Stimulated activated CD4-positive, alpha-beta T cell treated with anti-CD3 and anti-CD28 coated beads, Interleukin-4, amount 100 ng/mL, for 24 hours (primary cell): ENCODE measurements at places on chromosomes 16 and 17.
A peak's percentile ranks its signal among the peaks of the same experiment; 100 is the strongest.

DNA sequence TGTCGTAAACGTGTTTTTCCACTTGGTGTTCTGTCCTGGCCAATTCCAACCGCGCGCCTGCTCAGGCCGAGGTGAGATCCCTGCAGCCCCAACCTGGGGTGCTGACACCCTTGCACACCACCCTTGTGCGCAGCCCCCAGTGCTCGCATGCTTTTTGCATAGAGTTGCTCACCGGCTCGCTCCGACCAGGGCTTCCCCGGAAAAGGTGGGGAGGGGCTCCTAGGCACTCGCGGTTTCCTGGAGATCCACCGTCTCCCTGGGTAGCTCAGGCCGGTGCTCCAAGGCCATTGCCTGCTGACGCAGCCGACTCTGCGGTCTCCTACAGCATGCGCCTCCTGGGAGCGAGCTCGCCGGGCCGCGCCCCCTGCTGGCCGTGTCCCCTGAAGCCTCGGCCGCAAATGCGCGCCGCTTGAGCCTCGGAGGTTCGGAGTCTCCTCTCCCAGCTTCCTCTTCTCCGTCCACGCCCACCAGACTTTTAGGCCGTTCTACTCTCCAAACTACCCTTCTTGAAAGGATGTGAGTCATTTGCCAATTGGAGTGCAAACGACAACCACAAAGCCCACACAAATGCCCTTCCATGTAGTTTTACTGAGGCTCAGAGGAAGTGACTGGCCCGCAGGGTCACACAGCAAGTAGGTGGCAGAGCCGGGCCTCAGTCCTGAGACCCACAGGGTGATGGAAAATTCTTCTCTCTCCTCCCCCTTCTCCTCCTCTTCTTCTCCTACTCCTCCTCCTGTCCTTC, 7.2 kb upstream of the PDP2 start:
- DNase-seq, result peak; percentile 90

- DNase-seq, result no peak
Measured at GRCh38 chr17:69972251-69972650, 102.8 kb upstream of the KCNJ16 start.

GRCh38 chr17:34012709-34013375, 242.2 kb upstream of the CCL2 start:
- no peak for DNase-seq

- DNase-seq, result peak; percentile 45
Measured at GRCh38 chr16:566475-567372, at the start of gene NHLRC4. Gene NHLRC4 (plus strand): TSS chr16:567005. CDS start chr16:568048, 1,043 bp downstream.

GRCh38 chr17:61261001-61261637, 138.5 kb upstream of the TBX2 start:
- DNase-seq, result no peak
